ENCODE measurements at places on chromosomes 16 and 17.

DNA sequence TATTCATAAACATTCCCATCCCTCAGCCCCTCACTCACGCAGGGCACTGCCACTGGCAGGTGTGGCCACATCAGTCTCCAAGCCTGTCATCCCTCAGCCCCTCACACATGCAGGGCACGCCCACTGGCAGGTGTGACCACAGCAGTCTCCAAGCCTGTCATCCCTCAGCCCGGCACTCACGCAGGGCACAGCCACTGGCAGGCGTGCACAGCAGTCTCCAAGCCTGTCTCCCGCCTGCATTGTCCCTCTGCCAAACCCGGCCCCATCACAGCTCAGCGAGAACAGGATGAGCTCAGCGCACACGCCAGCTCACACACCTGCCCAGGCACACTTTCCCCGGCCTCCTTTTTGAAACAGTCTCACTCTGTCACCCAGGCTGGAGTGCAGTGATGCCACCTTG, 11.4 kb upstream of the KREMEN2 start:
- DNase-seq: no peak

DNA sequence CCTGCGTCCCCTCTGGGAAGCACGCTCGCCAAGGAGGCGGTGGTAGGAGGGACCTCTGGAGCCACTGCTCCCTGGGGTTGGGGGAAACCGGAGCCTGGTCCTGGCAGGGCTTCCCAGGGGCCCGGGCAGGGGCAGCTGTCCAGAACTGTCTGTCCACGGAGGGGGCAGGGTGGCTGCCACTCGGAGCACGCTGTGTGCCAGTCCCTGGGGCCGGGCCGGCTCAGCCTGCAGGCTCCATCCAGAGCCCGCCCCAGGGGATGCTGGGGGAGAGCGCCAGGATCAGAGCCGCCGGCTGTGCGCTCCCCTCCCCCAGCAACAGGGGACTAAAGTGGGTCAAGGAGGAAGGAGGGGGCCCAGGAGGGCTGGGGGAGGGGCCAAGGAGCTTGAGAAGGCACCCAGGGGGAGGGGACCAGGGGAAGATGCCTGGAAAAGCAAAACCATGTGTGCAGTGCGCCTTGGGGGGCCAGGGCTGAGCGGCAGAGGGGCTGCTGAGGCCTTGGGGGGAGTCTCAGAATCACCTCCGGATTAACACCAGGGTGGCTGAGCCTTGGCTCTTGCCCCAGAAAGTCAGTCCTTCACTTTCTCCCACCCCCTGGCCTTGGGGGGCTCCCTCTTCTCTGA, 21.3 kb downstream of the ZNF423 start:
- DNase-seq: no peak

DNA sequence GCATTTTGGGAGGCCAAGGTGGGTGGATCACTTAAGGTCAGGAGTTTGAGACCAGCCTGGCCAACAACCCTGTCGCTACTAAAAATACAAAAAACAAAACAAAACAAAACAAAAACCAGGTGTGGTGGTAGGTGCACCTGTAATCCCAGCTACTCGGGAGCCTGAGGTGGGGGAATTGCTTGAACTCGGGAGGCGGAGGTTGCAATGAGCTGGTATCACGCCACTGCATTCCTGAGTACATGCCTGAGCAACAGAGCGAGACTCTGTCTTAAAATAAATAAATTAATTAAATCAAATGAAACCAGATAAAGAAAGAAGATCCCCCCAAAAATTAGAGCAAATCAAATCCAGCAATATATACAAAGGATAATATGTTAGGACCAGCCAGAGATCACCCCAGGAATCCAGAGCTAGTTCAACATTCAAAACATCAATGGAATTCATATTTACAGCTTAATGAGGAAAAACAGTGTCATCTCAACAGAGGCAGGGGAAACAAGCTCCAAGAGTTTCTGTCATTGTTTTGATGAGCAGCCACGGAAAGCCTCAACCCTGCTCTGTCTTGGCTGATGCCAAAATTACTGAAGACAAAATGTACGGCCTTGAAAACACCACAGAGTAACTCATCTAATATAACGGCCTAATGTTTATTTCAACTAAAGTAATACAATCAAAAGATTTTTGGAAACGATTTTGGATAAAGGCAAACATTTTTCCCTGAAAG, 3.7 kb downstream of the PEMT start:
- DNase-seq: no peak

DNA sequence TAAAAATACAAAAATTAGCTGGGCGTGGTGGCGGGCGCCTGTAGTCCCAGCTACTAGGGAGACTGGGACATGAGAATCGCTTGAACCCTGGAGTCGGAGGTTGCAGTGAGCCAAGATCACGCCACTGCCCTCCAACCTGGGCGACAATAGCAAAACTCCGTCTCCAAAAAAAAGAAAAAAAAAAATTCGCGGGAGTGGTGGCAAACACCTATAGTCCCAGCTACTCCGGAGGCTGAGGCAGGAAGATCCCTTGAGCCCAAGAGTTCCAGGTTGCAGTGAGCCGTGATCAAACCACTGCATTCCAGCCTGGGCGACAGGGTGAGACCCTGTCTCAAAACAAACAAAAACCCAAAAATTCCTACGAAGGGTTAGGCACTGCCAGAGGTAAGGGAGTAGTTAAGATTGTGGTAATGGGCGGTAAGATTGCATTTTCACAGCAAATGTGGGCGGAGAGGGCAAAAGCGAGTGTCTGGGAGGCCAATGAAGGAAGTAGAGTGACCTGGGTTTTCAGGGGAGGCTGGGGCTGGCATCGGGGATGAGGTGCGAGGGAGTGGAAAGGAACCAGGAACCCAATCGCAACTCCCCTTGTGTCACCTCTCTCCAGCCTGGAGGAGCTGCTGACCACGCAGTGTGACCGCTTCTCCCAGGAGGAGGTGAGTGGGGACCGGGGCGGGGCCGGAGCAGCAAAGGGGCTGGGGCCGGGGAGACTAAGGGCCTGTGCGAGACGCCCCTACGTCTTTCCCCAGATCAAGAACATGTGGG, 2.6 kb downstream of the MYL11 start:
- DNase-seq: no peak

DNA sequence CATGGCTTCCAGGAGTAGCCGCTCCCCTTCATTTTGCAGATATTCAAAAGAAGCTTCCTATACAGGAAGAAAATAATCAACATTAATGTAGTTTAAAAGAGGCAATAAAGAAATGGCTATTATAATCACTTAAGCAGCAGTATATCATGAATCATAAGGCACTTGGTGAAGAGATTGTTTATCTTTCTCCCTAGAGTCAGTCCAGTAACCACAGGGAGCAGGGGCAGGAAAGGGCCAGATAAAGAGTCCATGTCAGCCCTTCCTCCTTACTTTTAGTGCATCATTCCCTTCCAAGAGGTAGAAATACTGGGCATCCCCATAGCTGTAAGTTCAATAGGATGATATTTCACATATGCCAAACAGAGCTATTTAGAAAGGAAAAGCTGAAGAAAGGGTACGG, 184.6 kb upstream of the C17orf78 start:
- no peak for DNase-seq

DNA sequence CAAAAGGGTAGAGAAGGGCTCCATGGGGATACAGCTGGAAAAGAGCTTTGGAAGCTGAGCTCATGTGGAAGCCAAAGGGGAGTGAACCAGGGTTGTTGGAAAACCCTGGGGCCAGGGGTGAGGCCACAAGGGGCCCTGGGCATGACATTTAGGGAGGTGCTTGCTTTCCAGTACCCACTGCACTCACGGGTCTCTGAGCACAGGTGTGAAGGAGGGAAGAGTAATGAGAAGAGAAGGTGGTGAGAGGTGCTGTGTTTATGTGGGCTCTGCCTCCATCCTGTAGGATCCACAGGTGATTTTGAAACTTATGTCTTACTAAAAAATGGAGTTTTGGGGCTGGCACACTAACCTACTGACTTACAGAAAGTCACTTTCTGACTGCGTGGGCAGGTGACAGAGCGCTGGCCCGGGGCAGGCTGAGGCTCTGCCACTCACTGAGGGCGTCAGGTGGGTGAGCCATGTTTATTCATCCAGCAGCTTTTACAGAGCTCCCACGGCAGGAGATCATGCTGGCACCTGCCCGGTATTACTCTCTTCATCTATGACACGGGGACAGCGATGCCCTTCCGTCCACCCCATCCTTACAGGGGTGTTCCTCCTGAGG, 18.9 kb downstream of the KSR1 start:
- no peak for DNase-seq

- DNase-seq: no peak
Observed at GRCh38 chr17:15917438-15918027, 27.4 kb upstream of the ADORA2B start.

DNA sequence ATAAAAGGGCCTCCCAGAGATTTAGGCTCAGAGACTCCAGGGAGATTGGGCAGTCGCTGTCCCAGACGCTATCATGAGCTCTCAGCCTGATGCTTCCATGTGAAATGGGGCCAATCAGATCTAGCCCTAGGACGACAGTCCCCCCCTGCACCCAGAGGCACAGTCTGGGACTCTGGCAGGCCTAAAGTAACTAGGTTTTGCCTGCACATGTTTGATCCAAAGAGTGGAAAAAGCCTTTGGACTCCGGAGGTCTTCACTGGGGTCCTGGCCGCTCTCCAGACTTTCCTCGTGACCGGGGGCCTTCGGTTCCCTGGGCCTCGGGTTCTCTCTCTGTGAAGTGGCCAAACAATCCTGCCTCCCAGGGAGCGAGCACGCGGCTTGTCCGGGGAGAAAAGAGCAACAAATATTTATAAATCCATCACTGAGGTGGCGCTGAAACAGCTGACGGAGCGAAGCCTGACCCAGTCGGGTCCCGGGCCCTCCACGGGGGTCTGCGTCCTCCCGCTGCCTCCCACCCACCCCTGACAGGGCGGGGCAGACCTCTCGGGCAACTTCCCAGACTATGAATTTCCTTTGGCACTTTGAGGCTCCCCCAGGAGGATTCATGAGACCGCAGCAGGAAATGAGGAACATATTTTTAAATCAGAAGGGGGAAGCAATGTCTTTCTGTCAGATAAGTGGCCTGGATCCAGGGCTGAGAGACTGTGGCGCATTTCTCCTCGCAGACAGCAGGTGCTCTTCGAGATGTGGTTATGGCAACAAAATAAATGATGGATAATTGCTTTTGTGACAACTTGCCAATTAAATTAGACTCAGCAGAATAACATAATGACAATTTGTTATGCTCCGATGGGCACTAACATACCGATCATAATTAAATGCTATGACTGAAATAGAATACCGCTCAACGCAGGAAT, 38.9 kb downstream of the MRPS23 start:
- no peak for DNase-seq

- no peak for DNase-seq
Observed at GRCh38 chr16:51161440-51162195, 10.5 kb upstream of the SALL1 start.

GRCh38 chr16:17476414-17477259, 5.9 kb upstream of the XYLT1 start:
- no peak for DNase-seq

DNA sequence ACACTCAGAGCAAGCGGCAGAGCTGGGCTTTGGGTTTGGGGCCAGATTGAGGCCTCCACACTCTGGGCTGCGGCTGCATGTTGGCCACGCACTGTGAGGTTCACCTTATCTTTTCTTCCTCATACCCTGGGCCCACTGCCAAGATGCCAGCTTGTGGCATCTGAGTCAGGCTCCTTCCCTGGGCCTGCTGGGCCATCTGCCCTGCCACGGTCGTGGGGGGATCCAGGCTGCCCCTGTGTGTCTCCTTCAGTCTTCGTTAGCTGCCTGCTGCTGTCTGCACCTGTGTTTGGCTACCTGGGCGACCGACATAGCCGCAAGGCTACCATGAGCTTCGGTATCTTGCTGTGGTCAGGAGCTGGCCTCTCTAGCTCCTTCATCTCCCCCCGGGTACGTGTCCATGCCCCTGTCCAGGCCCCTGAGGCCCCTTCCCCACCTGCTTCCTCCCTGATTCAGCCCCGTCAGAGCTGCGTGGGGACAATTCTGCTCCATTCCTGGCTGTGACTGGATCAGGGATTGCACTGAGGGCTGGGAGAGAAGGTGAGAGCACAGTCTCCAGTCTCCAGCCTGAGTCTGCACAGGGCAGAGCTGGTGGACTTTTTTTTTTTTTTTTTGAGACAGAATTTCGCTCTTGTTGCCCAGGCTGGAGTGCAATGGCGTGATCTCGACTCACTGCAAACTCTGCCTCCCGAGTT, 11.2 kb downstream of the SPNS3 start:
- no peak for DNase-seq

- DNase-seq: no peak
Observed at GRCh38 chr17:27564463-27564862, 66.5 kb upstream of the LGALS9 start.

DNA sequence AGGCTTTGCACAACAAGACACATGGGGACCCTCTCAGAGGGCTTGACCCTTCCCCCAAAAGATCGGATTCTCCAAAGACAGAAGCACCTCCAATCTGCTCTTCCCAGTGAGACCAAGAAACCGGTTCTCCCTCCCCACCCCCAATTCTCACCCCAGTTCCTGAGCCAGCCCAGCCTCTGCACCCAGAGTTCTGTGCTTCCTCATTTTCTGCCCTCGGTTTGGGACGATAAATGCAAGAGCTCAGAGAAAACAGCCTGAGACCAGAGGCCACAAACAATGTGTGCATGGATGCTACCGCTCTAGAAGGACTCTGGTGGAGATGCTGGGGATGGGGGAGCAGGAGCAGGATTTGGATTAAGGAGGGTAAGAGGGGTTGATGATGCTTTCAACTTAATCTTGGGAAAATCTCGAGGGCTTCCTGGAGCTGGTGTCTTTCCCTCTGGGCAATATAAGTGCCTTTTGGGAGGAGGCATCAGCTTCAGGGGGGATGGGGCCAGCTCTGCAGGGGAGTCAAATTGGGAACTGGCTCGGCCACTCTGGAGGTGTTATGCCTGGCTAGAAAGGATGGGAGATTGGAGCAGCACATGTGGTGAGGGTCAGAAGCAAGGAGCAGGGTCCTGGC, 6.0 kb downstream of the KRT15 start:
- DNase-seq: no peak

DNA sequence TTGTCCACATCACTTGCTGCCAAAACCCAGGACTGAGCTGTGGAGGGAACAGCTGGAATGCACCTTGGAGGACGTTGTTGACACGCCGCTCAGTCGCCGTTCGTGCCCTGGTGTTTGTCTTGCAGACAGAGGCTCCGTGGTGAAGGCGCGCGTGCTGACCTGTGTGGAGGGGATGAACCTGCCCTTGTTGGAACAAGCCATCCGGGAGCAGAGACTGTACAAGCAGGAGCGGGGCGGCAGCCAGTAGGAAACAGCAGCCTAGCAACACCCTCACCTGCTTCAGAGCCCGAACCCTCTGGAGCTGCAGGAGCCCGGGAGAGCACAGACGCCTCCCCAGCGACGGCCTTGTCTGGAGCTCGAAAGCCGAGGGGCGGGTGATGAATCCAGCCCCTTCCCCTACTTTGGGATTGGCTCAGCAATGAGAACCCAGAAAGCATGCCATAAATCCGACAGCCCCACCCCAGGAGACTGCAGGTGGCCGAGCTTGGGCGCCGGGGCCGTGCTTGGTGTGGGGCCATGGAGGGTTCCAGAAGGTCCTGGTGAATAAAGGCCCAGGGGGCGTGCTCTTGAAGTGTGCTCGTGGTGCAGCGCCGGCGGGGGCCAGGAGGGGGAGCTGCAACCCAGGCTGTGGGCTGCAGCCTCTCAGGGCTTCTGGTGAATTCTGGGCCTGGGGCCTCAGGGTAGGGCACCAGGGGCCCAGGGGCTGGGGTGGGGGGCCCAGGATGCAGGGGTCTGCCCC, 470 bp upstream of the CDK3 start:
- DNase-seq: peak; percentile 48
